GM03348 (cell line): ENCODE measurements at places on chromosomes 5 and 9.

GRCh38 chr5:73960426-73960825, 334.4 kb downstream of the ARHGEF28 start:
- DNase-seq, result no peak

DNA sequence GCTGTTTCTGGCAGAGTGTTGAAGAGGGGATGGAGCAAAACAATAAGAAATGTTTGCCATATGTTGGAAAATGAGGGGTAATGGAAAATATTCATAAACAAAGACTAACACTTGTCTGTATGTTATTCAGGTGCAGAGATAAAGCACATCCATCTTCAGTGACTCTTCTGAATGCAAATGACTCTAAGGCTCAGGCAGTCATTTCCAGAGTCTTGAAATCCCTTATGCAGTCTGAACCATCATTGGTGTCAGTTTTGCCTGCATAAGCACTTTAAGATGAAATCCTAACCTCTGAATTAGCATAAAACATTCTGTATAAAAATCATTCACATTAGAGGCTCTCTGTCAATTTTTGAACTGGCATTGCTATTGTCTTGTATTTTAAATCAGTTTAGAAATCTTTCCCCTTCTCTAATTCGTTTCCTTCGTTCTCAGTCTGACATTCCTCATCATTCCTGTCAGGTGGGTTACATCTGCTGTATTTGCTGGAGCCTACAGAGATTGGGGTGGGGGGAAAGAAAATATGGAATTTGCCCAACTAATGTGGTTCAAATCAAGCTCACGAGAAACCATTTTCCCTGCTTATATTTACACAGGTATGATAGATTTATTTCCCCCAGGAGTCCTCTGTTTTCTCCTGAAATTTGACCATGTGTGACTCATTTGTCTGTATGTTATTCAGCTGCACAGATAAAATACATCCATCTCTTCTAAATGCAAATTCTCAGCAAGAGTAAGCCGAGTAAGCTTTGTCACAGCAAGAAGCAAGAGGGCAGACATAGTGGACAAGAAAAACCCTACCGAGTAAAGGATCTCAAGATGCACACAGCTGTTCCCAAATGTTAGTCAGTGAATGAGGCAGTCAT, 31.6 kb downstream of the ENC1 start:
- no peak for DNase-seq

GRCh38 chr9:677461-678097, 163.9 kb upstream of the DMRT1 start:
- DNase-seq, result peak; percentile 20

- peak; percentile 76 for DNase-seq
Observed at GRCh38 chr5:96067894-96068614, 106.4 kb upstream of the ELL2 start.

DNA sequence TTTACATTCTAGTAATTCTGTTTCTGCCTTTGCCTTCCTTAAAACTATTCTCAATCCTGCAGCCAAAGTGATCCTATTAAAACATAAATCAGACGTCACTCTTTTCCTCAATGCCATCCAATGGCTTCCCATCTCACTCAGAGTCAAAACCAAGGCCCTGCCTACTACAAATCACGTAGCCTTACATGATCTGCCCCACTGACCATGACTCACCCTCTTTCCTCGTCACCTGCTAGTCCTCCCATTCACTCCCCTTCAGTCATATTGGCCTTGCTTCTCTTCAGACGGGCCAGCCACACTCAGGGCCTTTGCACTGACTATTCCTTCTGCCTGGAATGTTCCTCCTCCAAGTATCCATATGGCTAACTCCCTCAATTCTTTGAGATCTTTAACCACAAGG, 39.0 kb upstream of the DMXL1 start:
- DNase-seq, result no peak

- DNase-seq, result peak; percentile 65
Observed at GRCh38 chr9:128771094-128771721, 519 bp downstream of the ZER1 start.

DNA sequence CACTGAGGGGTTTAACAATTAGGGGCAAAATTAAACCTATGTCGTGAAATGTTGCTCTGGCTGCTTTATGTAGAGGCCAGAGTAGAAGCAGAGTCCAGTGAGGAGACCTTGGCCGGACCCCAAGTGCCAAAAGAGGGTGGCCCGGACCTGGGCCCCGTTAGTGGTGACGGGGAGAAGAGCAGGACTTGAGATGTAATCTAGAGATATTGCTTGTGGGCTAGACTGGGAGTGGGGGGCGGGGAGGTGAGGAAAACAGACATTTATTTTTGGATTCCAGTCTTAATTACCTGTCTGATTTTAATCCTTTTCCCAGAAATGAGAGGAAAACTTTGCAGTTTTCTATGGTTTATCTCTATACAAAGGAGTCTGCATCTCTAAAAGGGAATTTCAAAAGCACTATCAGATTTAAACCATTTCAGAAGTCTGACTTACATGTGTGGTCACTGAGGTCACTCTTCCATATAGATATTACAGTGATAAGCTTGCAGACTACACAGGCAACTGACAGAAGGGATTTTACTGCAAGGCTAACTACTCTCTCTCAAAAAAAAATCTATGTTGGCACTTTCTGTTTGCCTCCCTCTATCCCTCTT, 108.1 kb downstream of the MED27 start:
- DNase-seq, result no peak

DNA sequence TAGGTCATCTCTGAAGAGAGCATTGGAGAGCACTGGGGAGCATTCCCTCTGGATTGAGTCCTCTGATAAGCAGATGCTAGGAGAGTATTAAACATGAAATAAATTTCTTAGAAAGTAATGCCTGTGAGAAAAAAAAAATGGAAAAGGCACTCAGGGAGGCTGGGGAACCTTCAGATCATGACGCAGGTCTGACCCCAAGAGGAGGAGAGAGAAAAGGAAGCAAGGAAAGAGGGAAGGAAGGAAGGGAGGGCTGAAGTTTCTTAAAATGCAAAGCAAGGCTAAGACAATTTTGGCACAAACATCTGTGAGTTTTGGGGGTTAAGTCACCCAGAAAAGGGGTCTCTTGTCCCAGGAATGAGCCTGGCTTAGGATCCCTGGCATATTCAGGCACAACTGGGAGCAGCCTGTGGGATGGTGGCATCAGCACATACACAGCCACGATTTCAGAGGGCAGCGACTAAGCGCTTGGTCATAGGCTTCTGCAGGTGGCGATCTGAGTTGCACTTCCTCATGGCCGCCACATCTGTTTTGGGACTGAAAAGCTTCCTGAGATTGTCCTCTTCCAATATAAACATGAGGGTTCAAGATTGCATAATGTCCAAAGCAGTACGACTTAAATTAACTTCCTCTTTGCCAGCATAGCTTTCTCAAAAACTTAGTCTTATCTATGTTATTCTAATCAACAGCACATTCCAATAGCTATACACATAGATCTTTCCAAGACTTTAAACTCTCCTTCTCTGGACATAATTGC, 692.7 kb downstream of the DNAH5 start:
- no peak for DNase-seq

- DNase-seq, result no peak
Observed at GRCh38 chr9:19140259-19140658, 13.0 kb upstream of the PLIN2 start.

DNA sequence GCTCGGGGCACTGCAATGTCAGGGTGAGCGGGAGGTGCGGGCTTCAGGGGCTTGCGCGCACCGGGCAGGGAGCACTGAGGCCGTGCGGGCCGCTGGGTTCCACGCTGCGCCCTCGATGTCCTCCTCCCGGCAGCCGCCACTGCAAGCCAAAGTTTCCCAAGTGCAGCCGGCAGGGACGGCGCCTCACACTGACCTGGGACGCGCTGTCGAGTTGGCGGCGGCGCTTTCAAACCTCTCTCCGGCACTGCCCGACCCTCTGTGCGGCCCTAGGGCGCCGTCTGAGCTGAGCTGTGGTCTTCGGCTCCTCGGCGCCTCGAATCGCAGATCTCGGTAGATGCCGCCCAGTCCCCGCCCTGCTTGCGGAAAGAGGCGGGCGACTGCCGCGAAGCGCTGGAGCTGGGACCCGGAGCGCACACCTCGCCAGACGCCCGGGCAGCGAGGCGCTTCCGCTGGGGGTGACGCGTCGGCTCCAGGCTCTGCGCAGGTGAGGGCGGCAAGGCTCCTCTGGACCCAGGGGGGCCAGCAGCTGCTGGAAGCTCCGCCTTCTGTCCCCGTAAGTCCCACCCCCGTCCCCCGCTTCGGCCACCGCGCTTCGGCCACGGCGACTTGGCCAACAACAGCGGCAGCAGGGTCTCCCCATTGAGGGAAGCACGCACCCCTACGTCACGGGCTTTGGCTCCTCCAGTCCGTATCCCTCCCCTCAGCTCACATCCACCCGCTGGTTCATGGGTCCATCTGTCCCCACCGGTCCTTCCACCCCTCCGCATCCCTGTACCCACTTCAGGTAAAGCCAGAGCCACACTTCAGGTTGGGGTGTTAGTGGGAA, at the start of gene ANKRD34B:
Gene ANKRD34B (minus strand): TSS at position 320 of the 826 bp plus-strand sequence. CDS start 10,261 bp downstream, outside the sequence.
- peak; percentile 16 for DNase-seq

DNA sequence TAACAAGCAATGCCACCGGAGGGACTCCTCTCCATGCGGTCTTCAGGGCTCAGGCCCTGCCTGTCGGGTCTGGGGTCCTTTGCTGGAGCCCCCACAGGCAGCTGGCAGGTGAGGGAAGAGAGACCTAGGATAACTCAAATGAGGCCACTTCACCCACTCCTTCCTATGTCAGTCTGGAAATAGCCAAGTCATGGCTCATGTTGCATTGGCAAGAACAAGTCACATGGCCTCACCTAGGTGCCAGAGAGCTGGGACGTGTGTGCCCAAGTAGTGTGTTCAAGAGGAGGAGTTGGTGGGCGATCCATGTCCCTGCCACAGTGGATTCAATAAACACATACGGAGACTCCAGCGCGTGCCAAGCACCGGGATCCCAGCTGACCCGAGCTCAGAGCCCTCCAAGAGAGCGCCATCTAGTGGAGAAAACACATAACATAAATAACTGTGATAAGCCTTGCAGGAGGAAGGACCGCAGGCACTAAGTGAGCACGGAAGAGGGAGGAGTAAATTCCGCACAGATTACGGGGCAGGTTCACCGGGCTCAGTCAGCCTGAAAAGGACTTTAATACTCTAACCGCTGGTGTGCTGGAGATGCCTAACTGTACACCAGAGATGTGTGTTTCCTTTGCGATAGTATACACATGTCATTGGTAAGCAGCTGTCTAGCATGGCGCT, 580.8 kb downstream of the CCDC171 start:
- peak; percentile 74 for DNase-seq

- DNase-seq, result no peak
Observed at GRCh38 chr5:133718457-133718856, 106.1 kb upstream of the FSTL4 start.

DNA sequence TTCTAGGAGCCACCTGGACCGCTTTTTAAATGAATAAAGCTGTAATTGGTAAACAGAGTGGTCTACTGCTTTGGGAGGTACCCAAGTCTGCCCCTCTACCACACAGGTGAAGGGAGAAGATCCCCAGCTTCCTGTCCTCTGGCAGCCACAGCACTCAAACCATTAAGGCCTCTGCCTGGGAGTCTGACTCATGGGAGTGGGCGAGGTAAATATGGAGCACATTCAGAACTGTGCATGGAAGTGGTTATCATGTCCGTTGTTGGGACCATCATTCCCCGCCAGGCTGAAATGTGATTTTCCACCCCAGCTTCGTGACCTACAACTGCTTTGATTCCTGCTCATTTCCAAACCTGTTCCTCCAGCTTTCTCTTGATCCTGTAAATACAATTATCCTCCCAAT, 59.5 kb upstream of the ALDH1B1 start:
- DNase-seq, result no peak

DNA sequence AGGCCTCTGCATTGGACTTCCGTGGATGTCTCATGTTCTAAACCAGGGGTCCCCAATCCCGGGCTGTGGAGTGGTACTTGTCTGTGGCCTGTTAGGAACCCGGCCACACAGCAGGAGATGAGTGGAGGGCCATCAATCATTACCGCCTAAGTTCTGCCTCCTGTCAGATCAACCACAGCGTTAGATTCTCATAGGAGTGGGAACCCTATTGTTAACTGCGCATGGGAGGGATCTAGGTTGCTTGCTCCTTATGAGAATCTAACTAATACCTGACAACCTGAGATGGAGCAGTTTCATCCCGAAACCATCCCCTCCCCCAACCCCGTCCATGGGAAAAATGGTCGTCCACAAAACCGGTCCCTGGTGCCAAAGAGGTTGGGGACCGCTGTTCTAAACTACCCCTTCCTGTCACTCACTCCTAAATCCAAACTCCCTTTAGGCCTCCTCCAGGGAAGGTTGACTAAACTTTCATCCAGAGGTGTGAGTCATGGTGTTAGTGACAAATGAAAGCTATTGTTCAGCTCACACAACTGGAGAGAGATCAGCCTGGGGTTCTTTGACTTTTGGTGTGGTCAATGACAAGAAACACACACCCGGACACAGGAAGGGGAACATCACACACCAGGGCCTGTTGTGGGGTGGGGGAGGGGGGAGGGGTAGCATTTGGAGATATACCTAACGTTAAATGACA, 9.5 kb downstream of the KCNV2 start:
- DNase-seq, result no peak

- DNase-seq, result peak; percentile 5
Observed at GRCh38 chr5:167049043-167049663, 1242.3 kb upstream of the WWC1 start.

DNA sequence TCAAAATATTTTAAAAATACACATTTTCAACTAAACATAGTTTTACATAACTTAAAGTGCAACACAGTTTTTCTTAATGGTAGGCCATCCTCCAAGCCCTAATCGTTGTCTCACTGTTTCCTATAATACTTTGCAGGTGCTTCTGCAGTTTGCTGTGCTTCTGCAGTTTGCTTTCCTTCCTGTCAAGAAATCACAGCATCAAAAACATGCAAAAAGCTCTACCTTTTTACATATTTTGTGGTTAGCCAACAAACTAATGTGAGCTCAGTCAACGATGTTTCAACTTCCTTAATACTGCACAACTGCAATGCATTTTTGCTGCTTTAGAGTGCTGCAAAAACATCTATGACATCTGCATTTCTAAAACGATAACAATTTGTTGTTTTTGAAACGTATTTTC, 25.2 kb downstream of the EMB start:
- DNase-seq, result no peak

GRCh38 chr5:81749561-81750307, 1.2 kb downstream of the SSBP2 start:
- peak; percentile 44 for DNase-seq

DNA sequence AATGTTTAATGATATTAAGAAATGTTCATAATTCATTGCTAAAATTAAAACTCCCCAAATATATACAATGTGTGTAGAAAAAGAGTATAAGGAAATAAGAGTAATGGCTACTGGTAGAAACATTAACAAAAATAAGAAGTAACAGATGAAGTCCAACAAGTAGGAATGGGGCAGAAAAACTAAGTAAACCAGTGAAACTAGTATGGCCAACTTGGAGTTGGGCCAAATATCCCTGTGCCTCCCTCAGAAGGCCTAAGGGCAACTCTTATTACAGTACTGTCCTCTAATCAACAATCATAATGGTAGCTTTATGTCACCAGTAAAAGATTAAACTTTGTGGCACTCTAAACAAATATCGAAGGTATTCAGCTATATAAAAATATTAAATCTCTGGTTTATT, 93.5 kb downstream of the SSBP2 start:
- DNase-seq, result no peak

- no peak for DNase-seq
Observed at GRCh38 chr5:118365718-118366117, 622.6 kb downstream of the DTWD2 start.

GRCh38 chr5:65817931-65818330, 95.9 kb downstream of the NLN start:
- DNase-seq, result no peak

GRCh38 chr9:127739614-127740330, 4.7 kb upstream of the TOR2A start:
- DNase-seq, result no peak

GRCh38 chr5:66324357-66324756, 180.3 kb downstream of the SREK1 start:
- no peak for DNase-seq
